ENCODE measurements at places on chromosomes 3 and 15. TPM values are rescaled to one million over a fixed set of nuclear protein-coding genes. Genes with fewer than 3 reads are reported as not detected.

The CCDC13 gene
- total RNA-seq, result 2.8 TPM

The DLL4 gene
- total RNA-seq, result 9.7 TPM

The MINAR1 gene
- 0.30 TPM for total RNA-seq

The RAP2B gene
- 13.7 TPM for total RNA-seq

The GOLGA8A gene
- total RNA-seq, result 6.0 TPM

The CHRNA7 gene
- total RNA-seq, result 0.45 TPM

The AHSG gene
- not detected for total RNA-seq

The IL16 gene
- total RNA-seq, result 35.2 TPM

The TM4SF4 gene
- 1.3 TPM for total RNA-seq

The CALML4 gene
- total RNA-seq, result 44.2 TPM

- no peak for ATAC-seq
Observed at GRCh38 chr15:98592136-98592535, 56.2 kb upstream of the IGF1R start.

DNA sequence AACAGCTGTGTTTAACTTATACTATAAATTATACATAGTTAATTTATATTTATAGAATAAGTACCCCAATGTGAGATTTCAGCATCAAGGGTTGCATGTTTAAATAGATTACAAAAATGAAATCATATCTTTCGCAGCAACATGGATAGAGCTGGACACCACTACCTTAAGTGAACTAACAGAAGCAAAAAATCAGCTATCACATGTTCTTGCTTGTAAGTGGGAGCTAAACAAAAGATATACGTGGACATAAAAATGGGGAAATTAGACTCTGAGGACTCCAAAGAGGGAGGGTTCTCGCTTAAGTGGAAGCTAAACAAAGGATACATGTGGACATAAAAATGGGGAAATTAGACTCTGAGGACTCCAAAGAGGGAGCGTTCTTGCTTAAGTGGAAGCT, 626.5 kb upstream of the DPPA4 start:
- ATAC-seq, result no peak

GRCh38 chr3:59563966-59564365, 514.1 kb upstream of the CFAP20DC start:
- no peak for ATAC-seq

DNA sequence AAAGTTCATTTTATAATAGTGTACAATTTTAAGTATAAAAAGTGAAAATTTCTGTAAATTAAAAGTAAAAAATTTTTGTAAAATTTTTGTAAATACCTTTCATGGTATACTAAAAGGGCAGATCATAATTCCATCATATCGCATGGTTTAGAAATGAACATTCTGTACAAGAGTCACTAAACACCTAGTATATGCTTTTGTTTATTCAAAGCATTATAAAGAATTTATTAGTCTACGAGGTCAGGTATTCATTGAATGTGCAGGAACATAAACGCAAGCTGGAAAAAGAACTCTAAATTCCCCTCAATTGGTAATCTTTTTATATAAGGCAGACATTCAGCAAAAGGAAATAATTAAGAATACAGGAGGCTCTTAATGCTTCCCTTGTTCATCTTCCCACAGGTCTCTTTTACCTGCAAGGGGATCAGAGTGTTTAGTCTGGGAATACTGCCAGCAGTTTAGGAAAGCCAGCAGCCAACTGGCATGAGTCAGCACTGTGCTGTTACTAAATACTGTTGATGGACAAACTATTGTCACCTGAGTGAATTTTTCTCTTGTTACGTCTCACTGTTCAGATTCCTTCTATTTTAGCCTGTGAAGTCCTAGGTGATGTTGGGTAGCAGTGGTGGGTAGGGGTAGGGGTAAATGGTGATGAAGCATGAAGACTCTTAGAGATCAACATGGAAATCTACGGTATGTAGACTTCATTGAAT, 70.1 kb downstream of the UQCC5 start:
- ATAC-seq, result peak; percentile 41

- no peak for ATAC-seq
Observed at GRCh38 chr3:168973897-168974296, 689.6 kb downstream of the MECOM start.

GRCh38 chr3:126295407-126295939, 61.7 kb downstream of the KLF15 start:
- ATAC-seq, result no peak

DNA sequence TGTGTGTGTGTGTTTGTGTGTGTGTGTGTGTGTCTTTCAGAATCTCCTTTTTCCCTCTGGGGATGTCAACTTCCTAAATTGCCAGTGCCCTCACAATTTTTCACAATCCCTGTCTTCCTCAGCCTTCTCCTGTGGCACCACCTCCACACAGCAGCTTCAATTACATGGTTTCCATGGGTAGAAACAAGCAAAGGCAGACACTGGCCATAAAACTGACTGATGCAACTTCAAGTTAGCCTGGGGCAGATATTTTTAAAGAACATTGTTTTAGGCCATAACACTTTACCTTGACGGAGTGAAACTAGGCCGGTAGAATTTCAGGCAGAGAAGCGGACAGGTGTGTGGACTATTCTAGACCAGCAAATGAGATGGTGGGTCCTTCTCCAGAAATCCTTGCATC, 405.8 kb upstream of the SUCLG2 start:
- no peak for ATAC-seq

DNA sequence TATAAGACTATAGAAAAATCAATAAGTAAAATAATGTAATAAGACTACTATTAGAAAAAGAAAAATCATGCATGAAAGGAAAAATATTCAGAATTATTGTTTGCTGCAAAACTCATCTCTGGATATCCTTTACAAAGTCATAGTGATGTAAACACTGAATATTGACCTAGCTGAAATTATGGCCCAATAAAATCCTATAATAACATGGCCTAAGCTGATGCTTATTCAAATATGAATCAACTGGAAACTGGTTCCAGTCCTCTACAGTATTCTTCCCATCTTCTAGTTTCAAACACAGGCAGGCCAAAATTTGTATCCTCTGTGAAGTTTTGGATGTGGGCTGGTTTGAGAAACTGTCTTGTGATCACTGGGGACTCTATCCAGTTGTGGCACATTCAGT, 134.5 kb downstream of the CNTN3 start:
- ATAC-seq, result no peak

GRCh38 chr15:72486144-72486543, 12.0 kb downstream of the ARIH1 start:
- ATAC-seq, result no peak

DNA sequence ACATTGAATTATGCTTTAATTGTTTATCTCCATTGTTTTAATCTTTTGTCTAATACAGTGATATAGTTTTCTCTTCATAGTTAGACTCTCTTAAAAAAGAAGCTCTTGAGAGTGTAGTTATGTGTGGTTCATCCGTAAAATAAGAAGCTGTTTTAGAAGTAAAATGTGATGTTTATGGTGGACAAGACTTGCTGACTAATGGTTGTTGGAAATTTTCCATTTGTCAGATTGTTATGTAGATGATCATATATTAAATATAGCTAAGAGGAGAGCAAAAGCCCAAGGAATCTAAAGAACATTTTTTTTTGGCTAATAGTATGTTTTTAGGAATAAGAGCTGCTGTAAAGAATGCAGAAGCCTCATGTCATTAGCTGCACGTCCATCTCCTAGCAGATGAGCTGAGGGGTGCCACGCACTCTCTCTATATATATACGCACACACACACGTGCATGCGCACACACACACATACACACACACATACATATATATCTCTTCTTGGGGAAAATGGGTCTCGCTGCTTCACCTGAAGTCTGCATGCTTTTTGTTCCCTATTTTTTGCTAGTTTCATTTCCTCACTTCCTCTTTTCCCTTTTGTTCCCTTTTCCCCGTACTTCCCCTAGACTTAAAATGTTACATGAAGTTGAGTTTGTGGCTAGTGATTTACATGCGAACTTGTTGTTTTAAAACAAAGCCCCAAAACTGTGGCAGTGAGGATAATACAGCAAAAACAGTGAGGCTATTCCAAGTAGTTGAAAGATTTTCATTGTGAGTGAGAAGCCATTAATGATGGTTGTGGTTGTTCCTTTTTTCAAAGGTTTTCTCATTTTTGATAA, 107.8 kb downstream of the MBNL1 start:
- ATAC-seq, result peak; percentile 24

DNA sequence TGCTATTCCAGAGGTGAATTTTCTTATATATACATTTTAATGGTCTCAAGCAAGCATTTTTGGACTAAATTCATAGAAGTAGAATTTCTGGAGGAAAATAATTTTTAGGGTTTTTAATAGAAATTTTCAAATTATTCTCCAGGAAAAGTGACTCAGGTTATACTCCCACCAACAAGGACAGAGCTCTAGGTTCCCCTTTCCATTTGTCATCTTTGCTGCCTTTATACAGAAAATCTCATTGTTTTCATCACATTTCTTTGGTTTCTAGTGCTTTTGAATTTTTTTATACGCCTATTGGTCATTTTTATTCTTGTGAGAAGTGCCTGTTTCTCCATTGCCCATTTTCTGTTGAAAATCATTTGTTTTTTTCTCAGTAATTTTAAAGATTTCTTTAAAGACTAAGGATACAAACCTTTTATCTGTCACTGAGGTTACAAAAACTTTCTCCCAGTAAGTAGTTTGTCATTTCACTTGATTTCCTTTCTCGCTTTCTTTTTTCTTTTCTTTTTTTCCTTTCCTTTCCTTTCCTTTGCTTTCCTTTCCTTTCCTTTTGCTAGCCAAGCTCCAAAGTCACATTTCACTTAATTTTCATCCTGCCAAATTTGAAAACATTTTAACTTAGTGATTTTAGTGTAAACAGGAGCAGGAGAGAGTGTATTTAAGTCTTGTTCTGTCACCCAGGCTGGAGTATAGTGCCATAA, 77.1 kb upstream of the CHRNB4 start:
- no peak for ATAC-seq

DNA sequence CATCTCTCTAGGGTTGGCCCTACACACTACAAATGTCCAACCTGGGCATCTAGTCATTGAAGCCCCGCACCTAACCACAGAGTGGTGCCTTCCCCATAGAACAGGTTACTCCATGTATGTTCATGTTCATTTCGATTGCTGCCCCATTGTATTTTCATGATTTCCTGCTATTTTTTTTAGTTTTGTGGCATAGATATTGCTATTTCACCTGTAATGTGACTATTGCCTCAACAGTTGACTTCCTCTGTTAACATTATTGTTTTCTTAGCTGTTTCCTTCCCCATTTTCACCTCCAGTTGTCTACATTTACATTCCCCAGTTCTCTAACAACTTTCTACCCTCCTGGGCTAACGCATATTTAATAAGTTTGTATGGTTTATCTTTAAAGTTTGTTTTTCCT, 137.7 kb upstream of the RBMS3 start:
- ATAC-seq, result no peak

- ATAC-seq, result no peak
Observed at GRCh38 chr3:38130631-38131065, 6.3 kb downstream of the ACAA1 start.

GRCh38 chr3:172918568-172919296, 168.2 kb downstream of the ECT2 start:
- no peak for ATAC-seq

DNA sequence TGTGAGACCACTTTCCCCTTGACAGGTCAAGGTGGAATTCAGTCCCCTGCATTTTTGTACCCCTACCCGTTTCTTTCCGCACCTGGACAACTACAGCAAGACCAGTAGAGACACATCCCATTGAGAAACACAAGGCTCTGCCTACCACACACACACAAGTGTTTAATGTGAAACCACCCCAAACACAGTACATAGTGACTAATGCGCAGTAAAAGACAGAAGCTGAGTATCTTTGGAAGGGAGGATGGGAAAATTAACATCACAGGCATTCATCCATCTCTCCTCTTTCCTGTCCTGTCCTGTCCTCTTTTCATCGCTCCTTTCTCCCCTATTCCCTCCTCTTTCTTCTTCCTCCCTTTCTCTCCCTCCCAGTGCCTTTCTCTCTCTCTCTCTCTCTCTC, 64.8 kb downstream of the SCN11A start:
- ATAC-seq, result no peak

- ATAC-seq, result no peak
Observed at GRCh38 chr3:188497021-188497420, 343.1 kb downstream of the LPP start.

- ATAC-seq, result no peak
Observed at GRCh38 chr3:150784747-150785125, 21.8 kb upstream of the SIAH2 start.

GRCh38 chr15:70503798-70504298, 259.5 kb downstream of the UACA start:
- no peak for ATAC-seq

Measured in gastroesophageal sphincter (tissue), 4 donors.